ENCODE measurements at places on chromosomes 13 and 19.

GRCh38 chr19:53224606-53225005, 30.1 kb downstream of the ZNF677 start:
- no peak for DNase-seq

DNA sequence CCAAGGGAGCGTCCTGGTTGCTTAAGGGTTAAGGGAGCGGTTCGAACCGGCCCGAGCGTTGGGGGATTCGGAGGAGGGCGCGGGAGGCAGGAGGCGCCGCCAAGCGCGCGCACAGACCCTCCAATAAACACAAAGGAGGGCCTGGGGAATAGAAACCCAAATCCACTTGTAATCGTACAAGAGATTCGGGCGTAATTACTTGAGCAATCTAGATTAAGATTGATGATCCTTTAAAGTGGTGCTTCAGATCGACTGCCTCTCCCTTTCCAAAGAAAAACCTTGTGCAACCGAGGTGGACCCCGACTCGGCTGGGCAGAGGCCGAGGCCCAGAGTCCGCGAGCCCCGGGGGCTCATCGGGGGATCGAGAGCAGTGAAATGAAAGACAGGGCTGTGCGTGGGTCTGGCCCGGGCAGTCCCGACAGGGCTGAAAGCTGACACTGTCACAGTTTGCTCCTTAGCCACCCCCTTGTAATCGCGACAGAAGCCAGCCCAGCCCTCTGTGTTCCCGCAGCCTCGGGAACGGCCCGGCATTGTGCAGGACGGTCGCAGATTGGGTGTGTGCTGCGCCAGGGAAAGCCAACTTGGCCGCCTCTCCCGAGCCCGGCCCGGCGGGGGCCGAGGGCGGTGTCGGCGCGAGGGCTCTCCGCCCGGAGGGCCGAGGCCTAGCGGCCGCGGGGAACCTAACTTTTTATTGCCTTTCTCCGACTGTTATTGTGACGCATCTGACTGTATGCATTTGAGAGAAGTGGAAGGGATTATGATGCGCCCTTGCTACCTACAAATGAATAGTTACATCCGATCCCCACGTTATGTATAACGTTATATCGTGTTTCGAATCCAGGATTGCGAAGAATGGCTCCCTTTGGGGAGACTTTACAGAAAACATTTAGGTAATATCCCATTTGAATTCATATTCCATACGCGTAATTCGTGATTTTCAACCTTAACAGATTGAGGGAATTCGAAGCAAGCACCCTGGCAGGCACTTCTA, 5.5 kb downstream of the MAB21L1 start:
- DNase-seq: peak; percentile 90

GRCh38 chr13:25375727-25376358, 4.1 kb downstream of the ATP8A2 start:
- peak; percentile 56 for DNase-seq

- no peak for DNase-seq
These were observed 7.7 kb downstream of the CDX2 start for GRCh38 chr13:27961227-27962085.

- DNase-seq: peak; percentile 66
These were observed 5.2 kb downstream of the SPACA6 start for GRCh38 chr19:51698296-51698695.

DNA sequence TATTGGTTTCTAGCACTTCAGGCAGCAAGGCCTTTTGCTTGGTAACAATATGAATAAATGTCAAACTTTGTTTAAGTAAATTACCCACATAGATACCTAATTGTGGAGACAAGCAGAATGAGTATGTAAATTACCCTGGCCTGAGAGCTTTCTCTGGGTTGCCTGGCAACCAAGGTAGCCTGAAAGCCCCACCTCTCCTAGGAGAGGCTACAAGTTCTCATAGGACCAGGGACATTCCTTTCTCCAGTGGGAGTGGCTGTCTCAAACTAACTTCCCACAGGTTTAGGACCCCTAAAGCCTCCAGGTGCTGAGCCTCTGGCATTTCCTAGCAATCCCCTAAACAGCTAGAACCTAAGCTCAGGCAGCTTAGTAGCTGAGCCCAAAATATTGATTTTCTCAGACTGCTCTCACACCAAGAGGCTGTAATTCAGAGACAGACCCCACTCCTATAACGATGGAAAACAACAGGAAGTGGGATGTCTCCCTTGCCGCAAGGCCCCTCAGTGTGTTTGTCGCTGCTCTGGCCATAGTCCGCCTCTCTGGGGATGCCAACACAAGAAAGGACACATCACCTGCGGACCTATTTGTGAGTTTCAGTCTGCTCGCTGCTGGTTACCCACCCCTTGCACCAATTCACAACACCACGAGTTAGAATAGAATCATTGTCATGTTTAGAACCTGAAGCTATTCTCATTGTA, 207.3 kb downstream of the DLEU7 start:
- DNase-seq: no peak

- DNase-seq: peak; percentile 99
These were observed 89.9 kb downstream of the COL4A2 start for GRCh38 chr13:110396913-110397381.

- peak; percentile 50 for DNase-seq
These were observed 117.9 kb downstream of the STOML3 start for GRCh38 chr13:38872693-38873092.

Measured in ELR (cell line).